ENCODE measurements at places on chromosomes 4 and X.

DNA sequence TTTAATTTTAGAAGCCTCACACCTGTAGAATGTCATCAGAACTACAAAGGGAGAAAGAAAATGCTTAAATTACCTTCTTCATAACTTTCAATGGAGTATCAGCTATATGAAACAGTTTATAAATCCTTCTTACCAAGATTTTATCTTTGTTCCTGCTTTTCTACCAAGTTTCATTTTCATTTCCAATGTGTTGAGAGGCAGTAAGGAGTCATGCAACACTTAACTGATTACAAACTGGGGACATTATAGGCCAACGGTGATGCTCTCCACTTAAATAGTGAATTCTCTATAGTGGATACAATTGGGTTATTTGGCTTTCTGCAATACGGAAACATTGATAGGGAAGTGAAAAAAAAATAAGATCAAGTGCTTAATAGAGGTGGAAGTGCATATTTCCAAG, 145.2 kb upstream of the FTHL17 start:
- no peak for DNase-seq

- DNase-seq: no peak
Measured at GRCh38 chr4:183842129-183842528, 63.0 kb upstream of the STOX2 start.

DNA sequence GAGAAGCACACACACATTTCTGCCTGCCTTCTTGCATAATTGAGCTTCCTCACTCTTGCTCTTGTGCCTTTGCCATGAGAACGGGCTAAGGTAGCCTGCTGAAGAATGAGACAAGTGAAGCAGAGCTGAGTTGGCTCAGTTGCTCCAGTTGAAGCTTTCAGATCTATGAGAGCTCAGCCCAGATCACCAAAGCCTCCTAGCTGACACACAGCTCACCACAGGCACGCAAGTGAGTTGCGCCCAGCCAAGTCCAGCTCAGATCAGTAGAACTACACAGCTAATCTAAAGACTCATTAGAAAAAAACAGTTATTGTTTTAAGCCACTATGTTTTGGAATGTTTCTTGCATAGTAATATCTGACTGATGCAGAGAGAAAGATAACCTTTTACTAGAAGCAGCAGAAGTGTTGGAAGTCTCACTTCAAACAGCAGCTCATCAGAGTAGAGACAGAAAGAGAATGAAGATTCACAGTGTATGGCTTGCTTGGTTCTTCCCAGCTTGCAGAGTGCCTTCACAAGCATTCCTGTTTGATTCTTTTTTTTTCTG, 362.4 kb downstream of the MID1IP1 start:
- DNase-seq: no peak

DNA sequence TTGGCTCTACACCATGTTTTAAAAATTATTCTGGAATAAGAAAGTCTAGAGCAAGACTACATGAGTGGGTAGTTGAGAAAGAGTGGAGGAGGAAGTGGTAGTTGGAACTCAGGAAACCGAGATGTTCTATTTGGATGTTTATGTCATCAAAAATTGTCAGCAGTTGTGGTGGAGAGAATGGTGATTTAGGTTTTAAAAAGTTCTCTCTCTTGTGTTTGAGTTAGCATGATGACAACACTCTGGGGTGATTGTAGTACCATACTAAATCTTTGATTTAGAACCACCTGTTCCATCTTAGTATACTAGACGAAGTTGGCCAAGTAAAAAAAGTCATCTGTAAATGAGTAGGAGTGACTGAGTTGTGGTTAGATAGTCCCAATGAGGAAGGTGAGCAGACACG, 40.7 kb downstream of the KLHL2 start:
- no peak for DNase-seq

GRCh38 chr4:1294891-1295290, 5.2 kb downstream of the MAEA start:
- DNase-seq: no peak

DNA sequence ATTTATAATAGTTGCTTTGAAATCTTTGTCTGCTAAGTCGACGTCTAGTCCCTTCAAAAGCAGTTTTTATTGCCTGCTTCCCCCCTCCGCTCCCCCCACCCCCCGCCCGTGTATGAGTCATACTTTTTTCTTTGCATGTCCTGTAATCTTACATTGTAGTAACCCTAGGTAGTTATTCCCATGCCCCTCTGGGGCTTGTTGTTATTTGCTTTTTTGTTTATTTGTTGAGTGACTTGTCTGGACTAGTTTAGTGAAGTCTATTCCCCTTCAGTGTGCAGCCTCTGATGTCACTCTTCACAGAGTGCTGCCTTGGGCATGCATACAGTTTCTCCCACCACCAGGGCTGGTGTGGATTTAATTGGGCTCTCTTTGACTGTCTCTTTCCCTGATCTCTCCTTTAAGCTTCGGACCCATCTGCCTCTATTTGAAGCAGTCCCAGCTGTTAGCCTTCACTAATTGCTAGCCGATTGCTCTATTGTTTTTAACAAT, 86.2 kb downstream of the PPEF1 start:
- DNase-seq: no peak

- DNase-seq: no peak
Measured at GRCh38 chrX:40331762-40332161, 234.0 kb upstream of the BCOR start.

DNA sequence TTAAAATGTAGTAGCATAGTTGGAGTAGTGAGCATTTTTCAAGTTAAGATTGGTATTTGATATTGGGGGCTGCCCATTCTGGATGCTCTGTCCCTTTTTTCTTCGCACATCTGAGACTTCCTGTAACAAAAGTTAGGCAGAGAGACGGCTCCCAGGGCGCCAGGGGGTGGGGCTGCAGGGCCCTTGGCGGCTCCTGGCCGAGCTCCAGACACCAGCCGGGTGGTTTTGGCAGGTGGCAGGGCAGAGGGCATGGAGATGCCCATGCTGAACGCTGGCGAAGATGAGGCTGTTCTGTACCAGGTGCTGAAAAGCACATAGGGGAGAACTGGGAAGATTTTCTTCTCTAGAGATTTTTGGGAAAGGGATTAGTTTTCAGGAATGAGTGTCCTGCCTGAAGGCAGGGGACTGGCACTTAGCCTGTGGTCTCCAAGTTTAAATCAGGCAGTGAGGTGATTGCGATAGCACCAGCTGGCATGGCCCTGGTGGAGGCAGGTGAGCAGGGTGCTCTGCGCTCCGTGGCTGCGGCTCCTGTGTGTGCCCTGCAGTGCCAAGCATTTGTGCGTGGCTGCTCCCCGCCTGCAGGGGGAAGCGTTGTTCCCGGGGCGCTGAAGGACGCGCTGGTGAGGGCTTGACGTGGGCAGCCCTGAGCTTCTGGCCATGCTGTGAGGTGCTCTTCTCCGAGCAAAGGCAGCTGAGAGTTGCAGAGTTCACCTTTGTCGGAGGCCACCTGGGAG, 23.6 kb upstream of the HGFAC start:
- peak; percentile 51 for DNase-seq

DNA sequence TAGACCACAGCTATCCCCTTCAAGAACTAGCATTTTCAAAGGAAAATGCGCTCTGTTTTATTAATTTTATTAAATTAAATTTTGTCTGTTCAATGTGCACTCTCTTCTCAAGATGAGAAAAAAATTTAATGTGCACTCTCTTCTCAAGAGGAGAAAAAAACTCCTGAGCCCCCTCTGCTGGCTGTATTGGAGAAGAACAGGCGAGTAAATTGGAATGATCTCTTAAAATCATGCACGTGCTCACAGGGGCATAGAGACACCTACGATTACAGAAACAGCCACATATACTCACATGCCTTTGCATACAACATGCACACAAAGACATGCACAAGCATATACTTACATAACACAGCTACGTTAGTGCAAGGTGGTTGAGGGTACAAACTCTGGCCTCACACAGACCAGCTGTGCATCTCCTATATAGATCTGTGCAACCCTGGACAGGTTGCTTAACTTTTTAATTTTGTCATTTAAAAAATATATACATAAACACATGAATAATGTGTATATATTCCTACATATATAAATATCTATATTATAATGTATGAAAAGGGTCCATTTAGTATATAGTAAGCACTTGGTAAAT, 176.2 kb upstream of the CXorf66 start:
- peak; percentile 37 for DNase-seq

DNA sequence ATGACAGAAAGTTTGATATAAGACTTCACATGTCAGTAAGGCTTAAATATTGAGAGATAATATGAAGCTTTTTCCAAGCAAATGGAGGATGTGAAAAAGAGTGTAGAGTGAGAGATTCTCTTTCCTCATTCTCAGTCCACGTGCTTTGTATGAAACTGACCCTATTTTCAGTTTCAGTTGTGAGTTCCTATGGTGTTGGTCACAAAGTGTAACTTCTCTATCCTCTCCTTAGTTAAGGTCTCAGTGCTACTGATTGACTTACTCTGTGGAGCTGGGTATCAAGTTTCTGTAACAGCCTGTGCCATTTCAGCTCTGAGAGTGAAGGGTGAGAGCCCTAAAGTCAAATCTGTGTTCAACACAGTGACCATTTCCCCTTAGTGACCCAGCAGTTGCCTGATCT, 277.2 kb downstream of the EPHA5 start:
- DNase-seq: peak; percentile 19

DNA sequence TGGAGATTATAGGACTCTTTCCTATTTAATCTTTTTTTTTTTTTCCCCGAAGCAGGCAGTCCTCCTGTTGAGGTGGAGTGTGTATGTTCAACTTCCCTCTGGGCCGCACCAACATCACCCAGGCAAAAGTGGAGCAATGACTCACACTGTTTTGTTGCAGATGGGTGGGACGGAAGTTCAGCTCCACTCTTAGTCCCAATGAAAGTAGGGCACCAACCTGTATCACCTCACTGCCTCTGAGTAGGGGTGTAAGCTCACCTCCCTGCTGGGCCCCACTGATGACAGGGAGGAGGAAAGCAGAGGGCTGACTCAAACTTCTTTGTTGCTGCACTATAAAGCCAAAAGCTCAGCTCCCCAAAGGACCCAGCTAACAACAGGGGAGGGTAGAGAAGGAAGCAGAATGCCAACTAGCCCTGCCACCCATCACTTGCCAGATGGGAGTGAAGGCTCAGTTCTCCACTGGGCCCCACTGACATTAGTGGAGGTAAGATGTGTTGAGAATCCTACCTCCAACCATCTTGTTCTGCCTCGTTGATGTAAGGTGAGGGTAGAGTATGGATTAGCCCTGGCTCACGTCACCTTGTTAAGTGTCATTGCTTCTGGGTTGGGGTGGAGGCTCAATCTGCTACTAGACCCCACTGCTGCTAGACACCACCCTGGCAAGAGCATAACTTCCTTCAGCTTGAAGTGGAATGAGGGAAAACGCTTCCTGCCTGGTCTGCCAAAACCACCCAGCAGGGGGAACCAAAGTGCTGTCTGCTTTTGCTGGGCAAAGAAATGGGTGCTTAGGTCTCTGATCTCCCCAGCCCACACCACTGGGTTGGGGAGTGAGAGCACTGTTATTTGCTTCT, 14.1 kb downstream of the RPS6KA3 start:
- DNase-seq: peak; percentile 51

GRCh38 chrX:7985568-7985967, 58.4 kb upstream of the PNPLA4 start:
- no peak for DNase-seq

GRCh38 chr4:88964450-88964849, 92.5 kb downstream of the FAM13A start:
- no peak for DNase-seq

DNA sequence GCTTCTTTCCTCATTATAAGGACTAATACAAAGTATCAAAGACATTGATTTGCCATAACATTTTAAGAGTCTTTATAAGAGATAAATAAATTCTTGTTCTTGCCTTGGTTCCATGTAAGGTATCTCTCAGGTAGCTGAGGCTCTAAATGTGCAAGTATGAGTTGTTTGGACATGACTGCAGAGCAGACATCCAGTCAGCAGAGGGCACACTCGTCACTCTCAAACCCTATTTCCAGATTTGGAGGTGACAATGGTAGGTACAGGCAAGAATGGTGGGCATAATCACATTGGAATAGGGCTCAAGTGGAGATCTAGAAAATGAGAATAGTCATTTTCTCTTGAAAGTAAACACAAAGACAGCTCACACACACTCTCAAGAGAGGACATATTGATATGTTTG, 133.3 kb upstream of the ZIC3 start:
- peak; percentile 11 for DNase-seq

GRCh38 chr4:42786350-42787078, 106.0 kb upstream of the GRXCR1 start:
- no peak for DNase-seq

- DNase-seq: no peak
Measured at GRCh38 chr4:31052519-31052918, 332.4 kb downstream of the PCDH7 start.

GRCh38 chrX:3346501-3347259, at the start of gene MXRA5:
TSS of gene MXRA5 (minus strand) at chrX:3346652. CDS start at chrX:3343833, 2,819 bp downstream.
- DNase-seq: no peak

- DNase-seq: peak; percentile 89
Measured at GRCh38 chrX:12771445-12772069, 19.7 kb upstream of the PRPS2 start.

- no peak for DNase-seq
Measured at GRCh38 chrX:120205816-120206753, 44.5 kb upstream of the ZBTB33 start.

Measured in RPMI8226 (cell line).